Small intestine (tissue), 16 donors: ENCODE measurements at places on chromosomes 16 and 17. TPM values are rescaled to one million over a fixed set of nuclear protein-coding genes. Genes with fewer than 3 reads are reported as not detected.

GRCh38 chr16:71425746-71426068, 16.1 kb downstream of the TLE7 start:
- DNase-seq: no peak
- H3K4me3 ChIP-seq: no peak overlapping the region
- H3K4me1 ChIP-seq: no peaks in the 10 kb centered on the region
- peaks cover 18% of the 10 kb centered on the region for H3K27me3 ChIP-seq
- no peak overlapping the region for H3K27ac ChIP-seq

DNA sequence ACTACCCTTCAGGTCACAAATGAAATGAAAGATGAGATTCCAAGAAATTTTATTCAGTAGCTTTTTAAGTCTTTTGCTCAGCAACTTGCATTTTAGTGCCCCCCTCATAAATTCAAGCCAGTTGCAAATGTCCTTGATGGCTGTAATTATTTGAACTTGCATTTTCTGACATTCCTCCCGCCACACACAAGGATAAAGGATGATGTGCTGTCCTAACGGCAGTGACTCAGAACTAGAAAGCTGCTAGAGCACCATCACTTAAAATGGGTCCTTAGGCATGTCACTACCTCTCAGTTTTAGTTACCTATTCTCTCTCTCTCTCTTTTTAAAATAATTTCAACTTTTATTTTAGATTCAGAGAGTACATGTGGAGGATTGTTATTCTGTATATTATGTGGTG, 306.7 kb downstream of the CNTNAP4 start:
- no peaks in the 10 kb centered on the region for H3K27me3 ChIP-seq
- H3K4me3 ChIP-seq: no peak overlapping the region

DNA sequence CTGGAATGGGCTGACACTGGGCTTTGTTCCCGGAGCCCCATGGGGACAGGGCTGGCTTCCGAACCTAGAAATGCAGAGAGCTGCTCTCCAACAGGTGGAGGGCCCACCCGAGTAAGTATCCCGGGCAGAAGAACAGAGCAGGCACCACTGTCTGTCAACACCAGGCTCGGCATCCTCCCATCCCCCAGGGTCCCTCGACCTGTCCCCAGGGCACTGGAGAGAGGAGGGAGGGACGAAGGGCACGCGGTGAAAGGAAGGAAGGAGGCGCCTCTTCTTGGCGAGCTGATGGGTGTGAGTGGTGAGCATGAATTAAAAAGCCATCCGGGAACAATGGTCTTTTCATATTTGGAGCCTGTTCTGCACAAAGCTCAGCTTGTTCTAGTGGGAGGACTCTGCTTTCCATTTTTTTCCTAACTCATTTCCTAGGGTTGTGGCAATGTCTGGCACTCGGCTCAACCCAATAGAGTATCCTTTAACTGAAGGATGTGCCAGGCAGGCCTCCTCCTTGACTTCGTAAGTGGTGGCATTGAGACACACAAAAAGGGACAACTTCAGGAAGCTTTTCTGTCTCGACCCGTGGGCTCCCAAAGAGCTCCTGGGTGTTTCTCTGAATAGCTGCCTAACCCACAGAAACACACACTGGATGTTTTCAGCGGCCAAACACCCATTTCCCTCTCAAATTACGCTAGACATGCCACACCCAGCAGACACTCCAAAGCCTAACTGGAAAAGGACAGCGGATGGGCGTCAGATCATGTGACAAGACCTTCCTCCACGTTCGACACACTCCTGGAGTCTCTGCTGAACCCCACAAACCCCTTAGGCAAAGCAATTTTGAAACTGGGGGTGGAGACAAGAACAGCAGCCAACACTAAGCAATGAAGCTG, 47.7 kb downstream of the ZFHX3 start:
- H3K4me3 ChIP-seq: no peak overlapping the region
- no peaks in the 10 kb centered on the region for H3K36me3 ChIP-seq
- peaks cover 28% of the 10 kb centered on the region for H3K4me1 ChIP-seq
- no peaks in the 10 kb centered on the region for H3K27me3 ChIP-seq
- H3K27ac ChIP-seq: no peak overlapping the region

GRCh38 chr16:83390759-83391158, 417.0 kb upstream of the HSBP1 start:
- H3K4me3 ChIP-seq: no peak overlapping the region
- DNase-seq: no peak
- H3K4me1 ChIP-seq: no peaks in the 10 kb centered on the region
- no peaks in the 10 kb centered on the region for H3K27me3 ChIP-seq

DNA sequence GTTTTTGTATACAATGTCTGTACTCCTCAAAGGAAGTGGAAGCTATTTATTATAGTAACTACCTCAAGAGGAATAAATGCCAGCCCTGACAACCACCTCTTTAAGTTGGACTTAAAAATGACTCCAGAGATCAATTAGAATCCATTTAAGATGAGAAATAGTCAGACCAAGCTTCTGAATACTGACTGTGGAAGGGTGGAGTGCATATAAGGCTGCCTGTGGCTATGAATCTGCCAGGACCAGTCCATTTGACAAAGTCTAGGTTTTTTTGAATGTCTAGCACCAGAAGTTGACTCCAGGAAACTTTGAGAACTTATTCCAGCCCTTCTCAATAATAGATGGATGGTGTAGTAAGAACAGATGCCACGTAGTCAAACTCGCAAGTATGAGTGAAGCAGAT, 15.0 kb downstream of the OGFOD1 start:
- no peaks in the 10 kb centered on the region for H3K4me1 ChIP-seq
- no peak overlapping the region for H3K4me3 ChIP-seq
- DNase-seq: no peak
- H3K27me3 ChIP-seq: no peaks in the 10 kb centered on the region

- DNase-seq: peak; percentile 48
- no peak overlapping the region for H3K4me3 ChIP-seq
- H3K4me1 ChIP-seq: peaks cover 2% of the 10 kb centered on the region
- no peak overlapping the region for H3K27ac ChIP-seq
These were observed 14.2 kb upstream of the CD300A start for GRCh38 chr17:74452033-74452840.

The DPEP3 gene
- polyA plus RNA-seq: 0.06 TPM

The USP43 gene
- 10.8 TPM for polyA plus RNA-seq

The LYZL6 gene
- not detected for polyA plus RNA-seq
